Stimulated activated CD8-positive, alpha-beta memory T cell treated with anti-CD3 and anti-CD28 coated beads, Interleukin-7, amount 100 ng/mL, for 24 hours (primary cell): ENCODE measurements at places on chromosomes 7 and 10.

- DNase-seq: no peak
These were observed 86.4 kb downstream of the WDR37 start for GRCh38 chr10:1142596-1142995.

GRCh38 chr10:51156926-51157325, 82.6 kb downstream of the PRKG1 start:
- no peak for DNase-seq

DNA sequence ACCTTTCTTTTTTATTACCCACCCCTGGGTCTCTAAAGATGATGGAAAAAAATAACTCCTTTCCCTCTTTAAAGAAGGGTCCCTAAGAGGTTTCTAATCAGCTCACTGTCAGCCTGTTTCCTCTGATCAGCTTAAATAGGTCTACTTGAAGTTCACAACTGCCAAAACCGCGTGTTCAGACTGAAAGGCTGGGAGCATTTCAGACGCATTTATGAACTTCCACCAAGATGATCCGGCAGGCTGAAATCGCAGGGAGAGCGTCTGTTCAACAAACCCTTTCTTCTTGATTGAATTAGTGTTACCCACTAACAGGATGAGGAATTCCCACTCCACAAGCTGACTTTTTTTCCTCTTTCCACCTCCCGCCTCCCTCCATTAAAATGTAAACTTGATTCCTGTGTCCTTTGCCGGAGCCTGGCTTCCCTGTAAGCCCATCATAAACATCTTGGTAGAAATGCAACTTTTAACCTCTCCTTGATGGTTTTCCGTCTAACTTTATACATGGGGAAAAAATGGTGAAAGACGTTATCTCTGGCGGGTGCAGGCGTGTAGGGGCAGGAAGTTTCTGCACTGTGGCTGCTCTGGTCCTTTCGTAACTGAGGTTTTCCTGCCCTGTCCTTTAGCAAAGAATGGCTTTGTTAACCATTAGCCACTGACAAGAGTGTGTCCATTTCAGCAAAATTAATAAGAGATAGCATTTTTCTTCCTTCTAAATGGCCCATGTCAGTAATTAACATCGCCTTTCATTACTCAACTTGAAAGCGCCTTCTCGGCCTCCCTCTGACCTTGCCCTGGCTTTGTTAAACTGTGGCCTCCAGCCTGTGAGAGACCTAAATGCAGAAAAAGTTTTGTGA, 130.7 kb downstream of the BAMBI start:
- no peak for DNase-seq

DNA sequence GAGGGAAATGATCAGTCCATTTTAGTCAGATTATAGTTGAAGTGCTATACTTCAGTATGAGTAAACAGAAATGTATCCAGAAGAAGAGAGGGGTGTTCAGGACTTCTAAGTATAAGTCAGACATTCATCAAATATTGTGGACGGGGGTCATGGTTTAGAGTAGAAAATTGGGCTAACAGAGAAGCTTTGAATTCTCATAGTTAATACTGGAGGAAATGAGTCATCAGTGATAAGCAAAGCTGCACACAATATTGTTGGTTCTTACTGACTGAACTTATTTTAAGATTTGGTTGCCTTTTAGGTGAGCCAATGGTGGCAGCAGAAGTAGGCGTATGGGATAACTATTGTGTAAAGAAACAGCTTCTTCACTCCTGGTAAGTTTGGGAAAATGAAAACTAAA, 1.7 kb upstream of the SUMF2 start:
- no peak for DNase-seq
